ENCODE measurements at places on chromosomes 2 and 18. TPM values are rescaled to one million over a fixed set of nuclear protein-coding genes. Genes with fewer than 3 reads are reported as not detected.

DNA sequence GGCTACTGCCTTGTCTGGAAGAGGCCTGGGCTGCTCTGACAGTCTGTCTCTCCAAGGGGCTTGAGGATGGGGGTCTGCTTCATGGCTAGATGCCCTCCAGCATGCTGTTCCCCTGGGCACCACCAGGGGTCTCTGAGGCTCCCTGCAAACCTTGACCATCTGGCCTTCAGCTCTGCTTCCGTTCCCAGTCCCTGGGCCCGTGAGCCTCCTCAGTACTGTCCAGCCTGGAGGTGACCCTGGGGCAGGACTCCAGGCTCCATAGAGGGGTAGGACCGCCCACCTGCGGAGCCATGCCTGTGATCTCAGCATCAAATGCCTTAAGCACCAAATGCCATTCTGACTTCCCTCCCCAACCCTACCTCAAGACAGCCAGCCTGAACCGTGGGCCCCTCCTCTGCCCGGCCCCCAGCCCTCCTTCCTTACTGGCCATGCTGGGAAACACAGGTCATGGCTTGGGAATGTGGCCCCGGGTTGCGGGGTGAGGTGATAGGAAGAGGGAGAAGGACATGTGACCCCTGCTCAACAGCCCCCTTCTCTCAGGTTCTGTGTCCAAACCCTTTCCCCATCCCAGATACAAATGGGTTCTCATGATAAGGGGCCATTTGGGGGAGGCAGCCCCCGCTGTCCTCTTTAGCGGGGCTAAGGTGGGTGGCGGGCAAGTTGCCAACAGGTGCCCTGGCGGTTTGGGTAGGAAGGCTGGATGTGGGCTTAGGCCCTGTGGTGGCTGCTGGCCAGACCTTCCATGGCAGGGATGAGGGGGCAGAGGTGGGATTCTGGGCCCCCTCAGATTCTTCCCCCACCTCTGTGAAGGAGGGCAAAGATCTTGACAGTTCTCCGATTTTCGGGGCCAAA lies 25.0 kb downstream of the SPEG start:
- H3K4me1 ChIP-seq, result peaks cover 4% of the 10 kb centered on the region
- peak; percentile 79 for DNase-seq
- H3K36me3 ChIP-seq, result no peaks in the 10 kb centered on the region
- no peaks in the 10 kb centered on the region for H3K27me3 ChIP-seq
- no peak overlapping the region for H3K4me3 ChIP-seq

- H3K27me3 ChIP-seq, result peaks cover 16% of the 10 kb centered on the region
- no peak for DNase-seq
- H3K4me3 ChIP-seq, result no peak overlapping the region
- H3K27ac ChIP-seq, result no peak overlapping the region
- H3K36me3 ChIP-seq, result no peaks in the 10 kb centered on the region
Measured at GRCh38 chr2:216680951-216681629, 14.3 kb downstream of the IGFBP5 start.

CD207 gene
- not detected for total RNA-seq

CRYBA2 gene
- total RNA-seq, result not detected

SPP2 gene
- total RNA-seq, result not detected

GRCh38 chr18:13548966-13549879 lies 177.1 kb downstream of the FAM210A start:
- no peak for DNase-seq
- H3K27me3 ChIP-seq, result no peaks in the 10 kb centered on the region
- no peak overlapping the region for H3K4me3 ChIP-seq
- H3K4me1 ChIP-seq, result peaks cover 4% of the 10 kb centered on the region

GRCh38 chr2:236587861-236588815 lies 18.5 kb downstream of the ACKR3 start:
- no peaks in the 10 kb centered on the region for H3K4me1 ChIP-seq
- no peak overlapping the region for H3K27ac ChIP-seq
- no peaks in the 10 kb centered on the region for H3K36me3 ChIP-seq
- no peak for DNase-seq
- H3K4me3 ChIP-seq, result no peak overlapping the region
- no peaks in the 10 kb centered on the region for H3K27me3 ChIP-seq

SPDYA gene
- 1.9 TPM for total RNA-seq

ID2 gene
- total RNA-seq, result 299 TPM

ACVR1C gene
- 0.98 TPM for total RNA-seq

DNA sequence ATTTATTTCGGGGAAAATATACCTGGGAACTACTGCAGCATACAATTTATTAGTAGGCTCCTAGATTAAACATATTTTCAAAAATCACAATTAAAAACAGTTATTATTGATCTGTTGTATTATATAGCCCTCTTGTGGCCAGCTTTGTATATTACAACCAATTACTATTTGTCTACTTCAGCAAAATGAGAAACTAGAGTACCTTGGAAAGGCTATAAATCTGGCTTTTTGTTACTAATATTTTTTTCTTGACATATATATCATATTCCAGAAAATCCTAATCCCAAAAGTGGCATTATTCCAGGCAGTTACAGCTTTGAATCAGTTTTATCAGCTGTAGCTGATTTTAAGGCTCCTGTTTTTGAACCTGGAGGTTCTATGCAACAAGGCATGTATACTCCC lies 101.2 kb downstream of the UBR3 start:
- no peaks in the 10 kb centered on the region for H3K4me1 ChIP-seq
- DNase-seq, result no peak
- no peak overlapping the region for H3K27ac ChIP-seq
- H3K27me3 ChIP-seq, result no peaks in the 10 kb centered on the region
- H3K36me3 ChIP-seq, result peaks cover 6% of the 10 kb centered on the region
- H3K4me3 ChIP-seq, result no peak overlapping the region

GRCh38 chr2:207285473-207285815 lies 119.7 kb upstream of the KLF7 start:
- no peaks in the 10 kb centered on the region for H3K36me3 ChIP-seq
- peaks cover 40% of the 10 kb centered on the region for H3K4me1 ChIP-seq
- peak overlapping the region; percentile 20 for H3K27ac ChIP-seq
- no peak overlapping the region for H3K4me3 ChIP-seq
- H3K27me3 ChIP-seq, result no peaks in the 10 kb centered on the region

DNA sequence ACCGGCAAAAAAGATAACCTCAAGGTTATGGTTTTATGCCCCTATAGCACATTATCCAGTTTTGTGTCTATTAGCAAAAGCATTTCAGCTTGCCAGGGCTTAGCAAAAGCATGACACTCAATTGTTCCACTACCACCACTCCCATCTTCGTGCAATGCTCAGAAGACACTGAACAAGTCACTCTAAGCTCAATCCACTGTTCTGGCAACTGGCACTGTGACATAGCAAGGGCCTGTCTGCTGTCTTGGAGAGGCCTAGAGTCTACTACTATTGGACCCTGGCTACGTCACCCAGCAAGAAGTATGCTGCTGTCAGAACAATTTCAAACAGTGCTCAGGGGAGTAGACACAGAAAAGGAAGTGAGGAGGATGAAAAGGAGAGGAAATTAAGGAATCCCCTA lies 103.5 kb upstream of the PPP1CB start:
- no peak for DNase-seq
- H3K36me3 ChIP-seq, result no peaks in the 10 kb centered on the region
- peak overlapping the region; percentile 82 for H3K27ac ChIP-seq
- peaks cover 29% of the 10 kb centered on the region for H3K4me1 ChIP-seq
- no peak overlapping the region for H3K4me3 ChIP-seq

DNA sequence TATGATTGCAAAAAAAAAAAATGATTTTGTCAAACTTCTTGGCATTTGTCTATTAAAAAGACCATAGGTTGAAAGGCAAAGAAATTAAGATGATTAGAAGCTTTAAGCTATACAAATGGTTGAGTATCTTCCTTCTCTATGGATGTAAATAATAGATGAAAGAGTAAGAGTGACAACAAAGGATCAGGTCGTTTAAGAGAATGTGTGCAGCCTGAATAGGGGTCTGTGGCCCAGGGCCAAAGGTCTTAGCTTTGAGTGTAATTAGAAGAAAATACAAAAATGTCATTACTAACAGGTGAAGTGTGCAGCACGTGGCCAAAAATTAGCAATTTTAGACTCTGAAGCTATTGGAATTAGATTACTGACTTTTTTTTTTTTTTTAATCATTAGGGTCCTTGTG lies 122.4 kb downstream of the GREB1L start:
- H3K27ac ChIP-seq, result no peak overlapping the region
- H3K27me3 ChIP-seq, result peaks cover 11% of the 10 kb centered on the region
- DNase-seq, result no peak

- peak overlapping the region; percentile 12 for H3K27ac ChIP-seq
- peaks cover 35% of the 10 kb centered on the region for H3K4me1 ChIP-seq
- H3K36me3 ChIP-seq, result peaks cover 18% of the 10 kb centered on the region
- peak; percentile 71 for DNase-seq
Measured at GRCh38 chr2:55620123-55620779, 2.8 kb upstream of the PPP4R3B start.

DNA sequence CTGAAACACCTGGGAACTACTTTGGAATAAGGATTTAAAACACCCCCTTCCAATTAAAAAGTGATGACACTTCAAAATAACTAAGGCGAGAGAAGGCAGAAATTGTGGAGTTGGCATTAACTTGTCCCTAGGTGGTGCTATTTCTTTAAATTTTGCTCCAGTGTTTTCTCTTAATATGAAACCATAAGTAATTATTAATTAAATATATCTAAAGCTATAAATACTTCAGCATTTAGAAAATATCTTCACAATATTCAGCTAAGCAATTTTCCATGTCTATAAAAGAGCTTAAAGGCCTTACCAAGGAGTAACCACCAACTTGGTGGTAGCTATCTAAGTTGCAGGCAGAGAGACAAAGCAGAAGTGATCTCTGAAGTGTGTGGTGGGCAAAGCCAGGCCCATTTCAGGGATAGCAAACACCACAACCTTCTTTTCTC lies 186.8 kb upstream of the PGAP1 start:
- DNase-seq, result no peak
- H3K36me3 ChIP-seq, result peaks cover 26% of the 10 kb centered on the region
- no peak overlapping the region for H3K27ac ChIP-seq

Data from activated CD4-positive, alpha-beta T cell treated with anti-CD3 and anti-CD28 coated beads, Interleukin-2, amount 10 ng/mL, durations not matched to agents 24 days and 14 days (primary cell).